Fibroblast of skin of back (primary cell): ENCODE measurements at places on chromosomes 4 and X.

DNA sequence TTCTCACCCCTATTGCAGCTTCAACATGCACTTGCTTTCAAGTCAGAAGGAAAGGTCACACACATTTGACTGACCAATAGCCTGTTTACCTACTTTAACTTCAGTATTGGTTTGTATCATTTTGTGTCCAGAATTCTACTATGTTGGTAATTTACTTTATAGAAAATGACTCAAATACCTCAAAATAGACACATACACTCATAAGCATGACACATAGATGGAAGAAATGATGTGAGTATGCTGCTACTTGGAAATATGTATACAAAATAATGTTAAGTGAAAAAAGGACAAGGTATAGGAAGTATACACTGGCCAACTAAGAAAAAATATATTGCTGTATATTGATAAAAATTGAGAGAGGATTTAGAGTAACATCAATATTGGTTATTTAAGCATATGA lies 98.8 kb upstream of the CASK start:
- DNase-seq, result no peak

GRCh38 chr4:71402616-71403015 lies 63.8 kb downstream of the SLC4A4 start:
- no peak for DNase-seq

- no peak for DNase-seq
Observed at GRCh38 chrX:128848374-128848773, 674.9 kb downstream of the SMARCA1 start.

DNA sequence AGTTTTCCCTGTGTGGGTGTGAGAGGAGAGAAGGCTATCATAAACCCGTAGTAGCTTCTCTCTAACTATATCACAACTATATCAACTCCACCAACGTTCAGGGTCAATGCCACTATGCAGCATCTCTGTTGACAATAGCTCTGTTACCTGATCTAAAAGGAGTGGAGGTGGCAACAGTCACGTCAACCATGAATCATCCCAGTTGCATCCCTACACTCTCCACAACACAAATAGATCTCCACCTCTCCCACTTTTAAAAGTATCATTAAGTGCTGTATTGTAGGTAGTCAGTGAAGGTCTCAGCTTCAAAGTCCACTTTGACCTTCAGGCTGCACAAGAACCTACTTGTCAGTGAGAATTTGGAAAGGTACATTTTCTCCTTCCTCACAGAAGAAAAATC lies 600.5 kb upstream of the GRIA3 start:
- DNase-seq, result no peak

GRCh38 chr4:147753047-147753446 lies 21.2 kb downstream of the ARHGAP10 start:
- DNase-seq, result no peak

DNA sequence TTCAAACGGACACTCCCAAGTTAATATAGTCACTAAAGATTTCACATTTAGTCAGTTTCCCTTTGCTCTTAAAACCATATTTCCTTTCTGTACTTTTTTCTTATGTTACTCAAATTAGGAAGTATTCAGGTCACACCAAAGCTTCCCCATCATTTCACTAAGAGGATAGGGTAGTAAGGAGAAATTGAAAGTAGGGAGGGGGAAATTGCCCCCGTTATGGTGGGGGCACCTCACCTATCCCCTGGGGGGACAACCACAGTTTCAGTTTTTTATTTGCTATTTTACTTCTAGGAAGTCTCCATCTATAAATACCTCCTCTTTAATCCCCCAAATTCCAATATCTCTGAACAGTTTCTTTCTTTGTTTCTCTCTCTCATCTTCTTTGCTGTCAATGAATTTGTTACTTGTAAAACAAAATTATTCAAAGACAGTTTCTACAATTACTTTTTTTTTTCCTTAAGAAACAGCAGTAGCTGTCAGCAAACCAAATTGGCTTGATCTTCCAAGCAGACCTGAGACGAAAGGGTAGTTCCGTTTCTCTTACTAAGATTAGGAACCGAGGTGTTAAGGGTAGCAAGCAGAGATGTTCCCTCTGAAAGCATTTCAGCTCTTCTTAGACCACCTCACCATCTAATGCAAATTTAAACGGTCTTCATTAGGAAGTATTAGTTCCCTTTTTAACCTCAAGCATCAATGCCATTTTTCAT lies 160.2 kb upstream of the KLF3 start:
- no peak for DNase-seq

DNA sequence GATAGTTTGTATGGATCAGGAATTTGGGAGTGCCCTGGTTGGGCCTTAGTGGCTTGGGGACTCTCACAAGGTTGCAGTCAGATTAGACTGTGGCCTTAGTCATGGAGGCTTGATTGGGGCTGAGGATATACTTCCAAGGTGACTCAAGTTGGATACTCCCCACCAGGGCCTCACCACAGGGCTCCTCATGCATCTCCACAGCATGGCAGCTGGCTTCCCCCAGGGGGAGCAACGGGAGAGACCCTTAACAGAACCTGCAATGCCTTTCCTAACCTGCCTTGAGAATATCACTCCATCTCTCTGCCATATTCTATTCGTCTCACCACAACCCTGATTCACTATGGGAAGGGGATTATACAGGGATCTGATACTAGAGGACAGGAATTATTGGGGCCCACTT lies 161.9 kb downstream of the RELL1 start:
- DNase-seq, result no peak

DNA sequence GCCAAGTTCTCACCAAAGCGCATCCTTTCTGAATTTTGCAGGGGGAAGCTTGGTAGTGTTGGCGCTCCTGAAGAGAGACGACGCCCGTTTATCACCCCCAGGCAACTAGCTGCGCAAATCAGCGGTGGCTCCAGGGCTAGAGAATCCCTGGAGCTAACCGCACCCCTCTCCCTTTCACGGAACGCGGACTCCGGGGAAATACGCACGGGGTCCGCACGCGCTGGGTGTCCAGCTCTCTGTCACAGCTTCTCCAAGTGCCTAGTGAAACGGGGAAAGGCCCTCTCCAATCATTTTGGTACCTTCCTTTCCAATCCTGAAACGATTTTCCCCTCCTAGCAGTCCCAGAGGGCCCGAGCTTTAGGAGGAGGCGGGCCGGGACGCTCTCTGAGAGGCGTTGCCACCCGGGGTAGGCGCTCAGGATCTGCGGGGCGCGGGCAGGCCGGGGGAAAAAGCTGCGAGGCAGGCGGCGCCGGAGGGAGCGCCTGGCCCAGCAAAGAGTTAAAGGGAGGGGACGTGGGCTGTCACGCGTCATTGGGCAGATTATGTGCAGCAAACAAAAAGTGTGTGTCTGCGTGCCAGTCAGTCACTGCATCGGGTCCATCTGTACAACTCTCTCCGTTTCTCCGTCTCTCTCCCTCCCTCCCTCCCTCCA lies at the start of gene PRDM8:
PRDM8 (plus strand) TSS at position 582 of the 652 bp plus-strand sequence. CDS start 2,578 bp downstream, outside the sequence.
- no peak for DNase-seq

GRCh38 chr4:150224896-150225591 lies 146.8 kb downstream of the DCLK2 start:
- peak; percentile 97 for DNase-seq

DNA sequence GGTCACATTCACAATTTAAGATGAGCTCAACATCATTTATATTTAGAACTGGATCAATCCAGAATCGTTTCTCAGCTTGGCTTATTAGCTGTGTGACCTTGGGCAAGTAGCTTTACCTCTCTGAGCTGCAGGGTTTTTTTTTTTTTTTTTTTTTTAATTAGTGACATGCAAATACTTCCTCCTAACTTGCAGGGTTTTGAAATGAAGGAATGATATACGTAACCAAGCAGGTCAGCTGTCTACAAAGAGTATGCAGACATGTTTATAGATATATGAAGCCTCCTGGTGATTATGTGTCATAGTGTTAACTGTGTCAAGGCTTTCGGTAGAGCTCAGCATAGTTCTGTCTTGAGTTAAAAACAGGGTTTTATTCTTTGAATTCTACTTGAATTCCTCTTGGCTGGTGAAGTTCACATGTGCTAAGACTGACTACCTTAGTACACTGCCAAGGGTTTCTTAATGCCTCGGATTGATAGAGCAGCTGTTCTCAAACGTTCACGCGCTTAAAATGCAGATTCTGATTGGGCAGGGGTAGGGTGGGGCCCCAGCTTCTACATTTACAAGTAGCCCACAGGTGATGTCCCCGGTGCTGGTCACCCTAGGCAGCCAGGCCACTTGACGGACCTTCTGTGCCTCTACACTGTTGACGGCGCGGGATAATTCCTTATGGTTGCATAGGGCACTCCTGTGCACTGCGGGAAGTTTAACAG lies 654 bp upstream of the STS start:
- DNase-seq, result no peak

DNA sequence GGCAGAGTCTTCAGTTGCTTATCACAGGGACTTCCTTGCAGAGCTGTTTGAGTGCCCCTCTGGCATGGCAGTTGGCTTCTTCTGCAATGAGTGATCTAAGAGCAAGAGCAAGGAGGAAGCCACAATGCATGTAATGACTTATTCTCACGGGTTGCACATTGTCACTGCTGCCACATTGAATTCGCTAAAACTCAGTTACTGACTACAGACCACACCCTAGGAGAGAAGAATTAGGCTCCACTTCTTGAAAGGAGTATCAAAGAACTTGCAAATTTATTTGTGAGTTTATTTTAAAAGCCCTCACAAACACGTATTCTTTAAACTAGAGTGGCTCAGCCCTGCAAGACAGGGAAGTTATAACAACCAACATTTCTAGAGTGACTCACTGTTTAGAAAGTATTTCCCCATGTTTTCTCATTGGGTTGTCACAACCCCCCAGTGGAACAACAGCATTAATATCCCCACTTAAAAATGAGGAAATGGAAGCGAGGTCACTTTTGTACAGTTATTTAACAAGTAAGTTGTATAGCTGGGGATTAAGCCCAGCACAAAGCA lies 32.4 kb upstream of the RBPJ start:
- DNase-seq, result peak; percentile 85

- no peak for DNase-seq
Observed at GRCh38 chrX:132810964-132811712, 147.3 kb downstream of the HS6ST2 start.

GRCh38 chrX:9519546-9520216 lies 54.8 kb downstream of the TBL1X start:
- DNase-seq, result peak; percentile 2

DNA sequence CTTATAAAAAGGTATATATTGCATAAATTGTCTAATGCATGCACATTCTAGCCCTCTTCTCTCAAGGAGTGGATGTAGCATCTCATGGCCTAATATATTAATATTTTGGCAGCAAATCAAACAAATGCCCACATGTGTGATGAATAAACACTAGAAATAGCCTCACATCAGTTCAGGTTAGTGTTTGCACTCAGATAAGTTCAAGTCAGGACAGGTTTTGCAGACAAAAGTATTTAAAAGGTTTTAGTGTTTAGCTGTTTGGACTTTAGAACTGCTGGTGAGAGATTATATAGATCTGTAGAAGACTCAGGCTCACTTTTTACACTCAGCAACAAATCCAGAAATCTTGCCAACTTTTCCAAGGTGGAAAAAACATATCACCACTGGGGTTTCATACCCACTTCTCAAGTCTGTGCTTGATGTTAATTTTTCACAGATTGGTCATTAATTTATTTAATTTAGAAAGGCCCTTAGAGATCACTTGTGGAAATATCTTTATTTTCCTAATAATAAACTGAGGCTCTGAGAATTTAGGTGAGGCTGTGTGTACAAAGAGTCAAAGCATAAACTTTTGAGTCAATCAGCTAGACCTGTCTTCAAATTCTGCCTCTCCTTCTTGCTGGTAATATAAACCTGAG lies 362.6 kb downstream of the GASK1B start:
- DNase-seq, result no peak

GRCh38 chrX:56766554-56767347 lies 37.7 kb downstream of the NBDY start:
- peak; percentile 54 for DNase-seq

DNA sequence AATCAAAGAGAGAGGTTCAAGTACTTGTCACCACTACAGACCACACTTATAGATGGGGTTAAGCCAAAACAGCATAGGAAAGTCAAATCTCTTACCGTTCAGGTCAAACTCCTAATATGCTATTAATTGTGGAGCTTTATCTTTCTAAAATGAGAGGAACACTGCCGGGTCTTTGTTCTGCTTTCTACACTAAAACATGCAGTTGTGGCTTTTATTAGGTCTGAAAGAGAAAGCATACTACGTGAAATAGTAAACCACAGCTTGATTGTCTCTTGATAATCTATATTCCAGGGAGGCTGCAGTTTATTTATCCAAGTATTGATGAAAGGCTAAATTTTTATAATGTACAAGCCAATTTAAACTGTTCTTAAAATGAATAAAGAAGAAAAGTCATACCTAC lies 12.3 kb upstream of the INPP4B start:
- no peak for DNase-seq

- DNase-seq, result no peak
Observed at GRCh38 chr4:117796677-117797076, 237.6 kb upstream of the NDST3 start.

GRCh38 chrX:40068048-40068447 lies 29.7 kb downstream of the BCOR start:
- peak; percentile 19 for DNase-seq

GRCh38 chr4:189124149-189124758 lies 816.4 kb upstream of the FRG1 start:
- peak; percentile 55 for DNase-seq

DNA sequence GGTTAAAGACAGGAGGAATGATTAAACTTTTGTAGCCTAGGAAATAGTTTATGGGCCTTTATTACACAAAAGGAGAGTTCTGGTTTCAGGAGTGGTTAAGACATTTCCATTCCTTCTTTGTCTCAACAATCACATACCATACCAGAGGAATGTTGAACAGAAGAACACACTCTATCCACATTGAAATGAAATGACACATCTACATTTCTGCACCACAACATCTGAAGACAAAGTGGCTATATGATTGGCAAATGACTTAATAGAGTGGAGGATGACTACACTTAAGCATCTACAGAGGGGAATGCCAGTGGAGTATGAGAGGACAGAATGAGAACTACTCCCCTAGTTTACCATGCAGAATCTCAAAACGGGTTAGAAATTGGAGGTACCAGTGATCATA lies 8.0 kb downstream of the CYP2U1 start:
- DNase-seq, result peak; percentile 78

DNA sequence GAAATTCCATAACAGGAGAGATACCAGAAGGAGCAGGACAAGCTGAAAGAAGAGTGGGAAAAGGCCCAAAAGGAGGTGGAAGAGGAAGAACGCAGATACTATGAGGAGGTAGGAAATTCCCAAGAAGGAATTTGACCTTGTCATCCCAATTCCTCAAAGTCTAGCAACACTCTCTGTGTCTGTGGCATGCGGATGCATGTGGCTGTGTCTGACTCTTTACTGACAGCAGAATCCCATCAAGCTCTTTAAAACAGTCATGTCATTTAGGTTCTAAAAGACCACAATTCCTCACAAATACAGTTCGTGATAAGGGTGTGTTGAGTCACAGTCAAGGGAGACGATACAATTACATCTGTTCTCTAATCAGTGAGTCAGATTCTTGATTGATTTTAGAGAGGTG lies 68.5 kb downstream of the PHOX2B start:
- no peak for DNase-seq

GRCh38 chr4:72709475-72709874 lies 140.5 kb upstream of the ADAMTS3 start:
- no peak for DNase-seq

GRCh38 chrX:13029887-13030771 lies 14.3 kb downstream of the FAM9C start:
- peak; percentile 70 for DNase-seq

GRCh38 chr4:95417531-95417930 lies 131.2 kb downstream of the UNC5C start:
- no peak for DNase-seq
